Right cardiac atrium (tissue), 5 donors: ENCODE measurements at places on chromosomes 6 and 20.

DNA sequence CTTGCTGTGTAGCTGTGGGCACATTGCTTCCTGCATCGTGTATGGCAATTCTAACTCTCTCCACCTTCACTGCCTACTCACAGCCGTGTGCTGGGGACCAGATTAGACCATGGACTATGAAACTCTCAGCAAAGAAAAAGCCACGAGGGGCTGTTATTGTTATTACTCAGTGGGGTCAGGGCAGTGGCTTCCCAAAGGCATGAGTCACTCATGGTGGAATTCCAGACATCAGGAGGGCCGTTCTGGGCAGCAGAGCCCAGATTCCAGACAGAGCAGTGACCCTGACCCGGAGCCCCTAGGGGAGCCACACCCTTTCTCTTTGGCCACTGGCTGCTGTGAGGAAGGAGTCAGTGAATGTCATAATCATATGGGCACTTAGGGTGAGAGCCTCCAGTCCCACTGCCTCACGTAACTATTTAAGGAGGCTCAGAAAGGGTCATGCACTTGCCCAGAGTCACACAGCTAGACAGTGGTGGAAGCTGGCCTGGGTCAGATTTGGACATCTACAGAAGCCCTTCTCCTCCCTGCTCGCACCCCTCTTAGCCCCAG, 22.2 kb upstream of the CCN5 start:
- peak; percentile 93 for DNase-seq

DNA sequence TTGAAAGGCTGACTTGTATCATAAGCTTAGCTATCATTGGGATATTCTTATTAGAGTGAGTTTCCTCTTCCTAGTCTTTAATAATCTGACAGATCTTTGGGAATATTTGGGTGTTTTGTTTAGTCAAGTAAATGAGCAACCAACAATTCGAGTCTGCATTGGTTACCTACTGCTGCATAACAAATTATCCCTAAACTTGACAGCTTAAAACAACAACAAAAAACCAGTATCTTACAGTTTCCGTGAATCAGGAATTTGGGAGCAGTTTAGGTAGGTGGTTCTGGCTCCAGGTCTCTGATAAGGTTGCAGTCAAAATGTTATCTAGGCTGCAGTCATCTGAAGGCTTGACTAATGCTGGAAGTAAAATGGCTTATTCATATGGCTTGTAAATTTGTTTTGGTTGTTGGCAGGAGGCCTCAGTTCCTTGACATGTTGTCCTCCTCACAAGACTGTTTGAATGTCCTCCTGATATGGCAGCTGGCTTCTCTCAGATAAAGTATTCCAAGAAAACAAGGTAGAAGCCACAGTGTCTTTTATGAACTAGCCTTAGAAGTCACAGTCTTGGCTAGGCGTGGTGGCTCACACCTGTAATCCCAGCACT, 7.2 kb downstream of the GTF3C6 start:
- DNase-seq, result no peak

GRCh38 chr6:157760589-157761330, 62.3 kb upstream of the SNX9 start:
- no peak for DNase-seq

DNA sequence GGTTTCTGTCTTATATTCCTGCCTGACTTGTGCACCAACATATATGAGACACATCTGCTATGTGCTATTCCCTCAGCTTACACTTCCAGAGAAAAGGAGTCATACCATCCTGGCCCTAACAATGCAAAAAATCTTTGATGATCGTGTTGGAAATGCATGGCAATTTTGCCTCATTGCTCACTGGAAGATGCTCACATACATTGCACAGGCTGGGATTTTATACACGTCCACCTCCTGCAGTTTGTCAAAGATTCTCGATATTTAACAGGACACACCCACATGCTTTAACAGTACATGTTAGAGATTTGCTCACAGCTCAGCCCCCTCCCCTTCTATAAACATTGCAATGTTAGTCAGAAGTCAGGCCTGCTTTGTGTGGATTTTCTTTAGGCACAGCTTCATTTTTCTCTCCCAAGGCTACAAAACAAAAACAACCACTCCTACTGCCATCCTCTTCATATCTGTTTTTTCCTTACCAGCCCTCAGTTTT, 66.1 kb downstream of the ADGB start:
- DNase-seq, result no peak

DNA sequence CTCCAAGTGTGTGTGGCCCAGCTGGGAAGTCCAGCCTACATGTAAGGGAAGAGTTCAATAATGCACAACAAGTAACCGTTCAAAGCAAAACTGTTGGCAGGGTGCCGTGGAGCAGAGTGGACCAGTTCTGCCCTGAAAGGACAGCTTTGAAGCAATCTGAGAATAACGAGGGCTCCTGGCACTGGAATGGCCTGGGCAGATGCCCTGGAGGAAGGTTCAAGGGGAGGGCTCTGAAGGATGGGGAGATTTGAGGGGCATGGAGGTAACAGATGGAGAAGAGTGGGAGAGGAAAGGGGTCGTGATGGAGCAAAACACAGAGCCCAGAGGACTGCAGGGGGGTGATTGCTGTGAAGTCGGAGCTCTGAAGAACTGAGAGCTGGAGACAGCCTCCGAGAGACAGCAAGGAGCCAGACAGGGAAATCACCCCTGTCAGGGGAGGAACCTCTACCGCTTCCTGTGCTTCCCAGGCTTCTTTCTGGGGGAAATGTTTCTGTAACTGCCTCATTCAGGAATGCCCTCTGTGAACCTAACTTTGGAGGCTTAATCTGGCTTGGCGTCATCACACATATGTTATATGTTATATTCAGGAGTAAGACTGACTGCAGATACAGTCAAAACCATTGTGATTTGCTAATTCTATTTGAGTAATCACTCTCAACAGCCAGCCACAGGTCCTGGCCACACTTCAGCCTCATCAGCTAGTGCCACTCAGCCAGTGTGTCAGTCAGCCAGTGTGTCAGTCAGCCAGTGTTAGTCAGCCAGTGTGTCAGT, 41.2 kb downstream of the ZC3H12D start:
- no peak for DNase-seq

DNA sequence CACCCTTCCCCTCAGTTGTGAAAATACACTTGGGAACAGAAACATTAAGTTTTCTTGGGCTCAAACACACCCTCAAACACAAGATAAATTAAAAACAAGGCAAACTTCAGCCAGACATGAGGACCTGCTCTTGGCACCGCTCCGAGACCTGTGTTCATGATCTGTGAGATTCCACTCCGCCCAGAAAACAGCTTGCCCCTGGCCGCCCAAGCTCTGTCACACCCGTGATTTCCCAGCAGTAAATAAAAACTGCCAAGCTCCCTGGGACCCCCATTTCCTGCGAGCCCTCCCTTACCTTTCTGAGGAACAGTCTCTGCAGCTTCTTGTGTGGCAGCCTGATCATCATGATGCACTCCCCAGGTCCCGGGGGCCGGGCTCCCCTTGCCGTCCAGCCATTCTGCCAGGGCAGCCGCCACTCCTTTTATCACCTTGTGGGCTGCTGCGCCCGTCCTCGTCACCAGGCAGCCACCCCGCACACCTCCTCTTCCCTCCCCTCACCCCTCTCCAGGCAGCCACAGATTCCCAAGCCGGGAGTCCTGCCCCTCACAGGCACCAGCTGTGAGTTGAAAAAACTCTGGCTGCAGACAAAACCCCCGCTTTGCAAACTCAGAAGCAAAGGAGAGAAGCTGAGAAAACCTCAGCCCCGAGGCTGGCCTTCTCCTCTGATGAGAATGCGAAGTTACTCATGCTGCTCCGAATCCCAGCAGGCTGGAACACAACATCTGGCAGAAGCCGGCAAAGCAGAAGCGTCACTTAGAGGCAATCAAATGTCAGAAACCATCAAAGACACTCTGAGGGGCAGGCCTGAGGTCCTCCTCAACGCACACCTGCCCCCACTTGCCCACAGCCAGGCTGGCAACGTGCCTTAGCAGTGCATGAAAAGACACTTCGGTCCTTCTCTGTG, 130.4 kb upstream of the RPS6KA2 start:
- no peak for DNase-seq

DNA sequence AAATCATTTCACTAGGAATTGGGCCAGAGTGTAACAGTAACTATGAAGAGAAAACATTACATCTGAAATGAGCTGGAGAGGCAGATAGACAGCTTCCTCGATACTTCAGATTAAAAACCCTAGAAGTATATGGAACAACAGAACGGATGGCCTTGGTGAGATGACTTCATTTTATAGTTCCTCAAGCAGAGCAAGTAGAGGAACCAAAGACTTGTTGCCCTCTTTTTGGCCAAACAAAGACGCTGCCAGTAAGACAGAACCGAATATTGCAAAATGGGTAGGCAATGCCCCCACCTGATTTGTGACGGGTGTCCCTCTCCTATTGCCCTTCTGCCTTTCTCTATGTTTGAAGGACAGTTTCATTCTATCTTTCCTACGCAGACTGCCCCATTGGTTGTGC, 53.5 kb downstream of the AGPAT4 start:
- DNase-seq, result no peak

- no peak for DNase-seq
Observed at GRCh38 chr20:39605908-39606307, 643.8 kb downstream of the DHX35 start.

- no peak for DNase-seq
Observed at GRCh38 chr6:85044361-85044760, 280.0 kb upstream of the TBX18 start.

DNA sequence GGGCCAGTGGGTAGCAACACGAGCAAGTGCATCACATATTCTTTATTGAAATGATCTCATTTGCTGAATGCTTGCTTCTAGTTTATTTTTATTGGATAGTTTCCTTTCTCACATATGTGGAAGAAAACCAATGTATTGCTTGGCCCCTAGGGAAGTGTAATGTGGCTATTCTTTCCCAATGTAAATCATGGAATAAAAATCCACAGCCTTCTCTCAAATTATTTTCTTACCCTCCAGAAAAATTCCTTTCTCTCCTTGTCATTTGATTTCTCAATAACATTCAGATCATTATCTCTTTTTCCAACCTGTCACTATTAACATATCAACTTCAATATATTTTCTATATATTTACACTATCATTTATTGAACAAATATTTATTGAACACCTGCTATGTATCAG, 51.9 kb upstream of the PTPRK start:
- no peak for DNase-seq

GRCh38 chr6:67244037-67244436, 1391.0 kb upstream of the ADGRB3 start:
- DNase-seq, result no peak
